ENCODE measurements at places on chromosomes 11 and 22.

DNA sequence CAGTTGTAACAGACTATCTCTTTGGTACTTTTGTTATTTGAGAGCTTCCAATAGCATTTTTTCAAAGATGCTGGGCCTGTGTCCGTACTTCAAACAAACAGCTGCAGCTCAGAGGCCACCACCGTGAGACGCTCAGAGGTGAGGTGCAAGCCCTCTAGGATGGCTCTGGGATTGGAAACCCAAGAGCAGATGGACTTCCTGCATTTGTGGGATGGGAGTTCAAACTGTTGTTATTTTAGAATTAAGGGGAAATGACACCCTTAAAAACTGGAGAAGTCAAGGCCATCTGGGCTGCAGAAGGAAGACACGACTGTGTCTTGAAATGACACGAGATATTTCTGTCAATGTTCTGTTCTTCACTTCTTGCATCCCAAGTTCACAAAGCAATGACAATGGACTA is 9.2 kb upstream of the IL10RA start:
- DNase-seq: no peak

DNA sequence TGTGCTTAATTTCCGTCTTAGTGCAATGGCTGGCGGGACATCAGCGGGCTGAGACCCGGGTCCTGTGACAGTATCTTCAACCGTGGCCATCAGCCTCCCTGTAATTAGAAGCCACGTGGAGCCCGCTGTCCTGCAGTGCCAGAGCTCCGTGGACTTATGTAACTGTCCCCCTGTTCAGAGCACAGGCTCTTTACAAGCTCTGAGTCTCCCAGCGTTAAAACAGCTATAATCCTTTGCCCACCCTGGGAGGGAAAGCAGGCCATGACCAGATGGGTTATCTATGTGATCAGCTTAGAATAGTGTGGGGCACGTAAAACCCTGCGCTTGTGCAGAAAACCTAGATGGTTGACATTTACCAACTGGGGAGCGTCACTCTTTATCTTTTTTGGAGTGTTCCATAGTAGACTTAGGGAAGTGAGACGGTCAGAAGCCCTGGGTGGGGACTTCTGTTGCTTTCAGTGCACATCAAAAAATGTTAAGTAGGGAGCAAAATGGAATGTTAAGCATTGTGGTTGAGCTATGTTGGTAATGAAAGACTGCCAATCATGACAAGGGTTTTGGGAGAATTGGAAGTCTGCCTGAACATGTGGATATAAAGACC is 103.5 kb upstream of the CADM1 start:
- DNase-seq: no peak

DNA sequence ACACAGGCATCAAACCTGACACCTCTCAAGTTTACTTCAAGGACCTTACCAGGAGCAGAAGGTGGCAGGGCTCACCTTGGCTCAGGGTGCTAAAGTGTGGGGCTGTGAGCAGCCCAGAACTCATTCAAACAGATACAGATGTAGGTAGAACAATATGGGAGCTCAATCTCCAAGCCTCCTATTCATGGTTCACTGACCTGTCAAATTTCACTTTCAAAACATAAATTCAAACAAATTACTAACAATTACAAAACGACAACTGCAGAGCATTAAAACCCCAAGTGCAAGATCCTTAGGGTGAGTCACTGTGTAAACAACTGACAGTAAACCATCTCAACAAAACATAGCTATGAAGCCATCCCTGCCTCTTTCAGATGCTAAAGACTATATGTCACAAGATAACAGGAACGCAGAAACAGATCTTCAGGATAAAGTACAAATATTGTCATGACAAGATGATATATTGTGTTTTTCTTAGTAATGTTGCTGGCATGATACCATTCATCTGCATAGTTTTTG is 303.5 kb upstream of the ANO3 start:
- DNase-seq: no peak

DNA sequence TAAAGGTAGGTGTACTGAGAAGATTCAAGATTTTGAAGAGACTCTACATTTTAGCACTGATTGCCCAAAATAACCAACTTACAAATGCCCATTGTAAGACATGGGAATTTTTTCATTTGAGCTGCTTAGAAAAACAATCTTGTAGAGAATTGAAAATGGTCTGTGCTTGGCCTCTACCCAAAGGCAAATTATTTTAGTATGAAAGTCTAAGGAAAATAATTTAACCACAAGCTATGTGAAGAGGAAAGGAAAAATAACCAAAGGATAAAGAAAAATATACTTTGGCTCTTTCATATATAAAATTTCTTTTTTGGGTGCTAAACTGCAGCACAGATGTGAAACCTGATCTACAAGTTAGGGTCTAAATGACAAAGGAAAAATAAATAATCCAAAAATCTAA is 54.9 kb downstream of the ME3 start:
- DNase-seq: no peak

GRCh38 chr11:11403763-11404725 is 51.0 kb upstream of the CSNK2A3 start:
- DNase-seq: no peak

DNA sequence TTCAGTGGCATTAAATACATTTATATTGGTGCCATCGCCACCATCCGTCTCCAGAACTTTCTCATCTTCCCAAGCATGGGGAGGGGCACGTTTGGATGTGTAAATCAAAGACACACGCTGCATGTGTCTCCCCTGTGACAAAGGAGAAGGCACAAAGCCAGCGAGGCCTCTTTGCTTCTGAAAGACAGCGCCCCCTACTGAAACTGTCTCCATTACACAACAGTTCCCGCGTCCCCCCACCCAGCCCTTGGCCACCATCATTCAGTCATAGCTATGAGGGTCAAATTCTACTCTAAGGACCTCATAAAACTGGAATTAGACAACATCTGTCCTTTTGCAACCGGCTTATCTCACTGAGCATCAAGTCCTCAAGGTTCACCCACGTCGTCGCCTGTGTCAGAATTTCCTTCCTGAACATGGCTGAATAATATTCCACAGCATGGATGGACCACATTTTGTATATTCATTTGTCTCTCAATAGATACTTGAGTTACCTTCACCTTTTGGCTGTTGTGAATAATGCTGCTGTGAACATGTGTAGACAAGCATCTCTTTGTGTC is 64.8 kb downstream of the IGF2 start:
- no peak for DNase-seq

- no peak for DNase-seq
Measured at GRCh38 chr11:35363246-35363801, 56.0 kb downstream of the SLC1A2 start.

GRCh38 chr11:24781288-24781687 is 284.4 kb downstream of the LUZP2 start:
- no peak for DNase-seq

DNA sequence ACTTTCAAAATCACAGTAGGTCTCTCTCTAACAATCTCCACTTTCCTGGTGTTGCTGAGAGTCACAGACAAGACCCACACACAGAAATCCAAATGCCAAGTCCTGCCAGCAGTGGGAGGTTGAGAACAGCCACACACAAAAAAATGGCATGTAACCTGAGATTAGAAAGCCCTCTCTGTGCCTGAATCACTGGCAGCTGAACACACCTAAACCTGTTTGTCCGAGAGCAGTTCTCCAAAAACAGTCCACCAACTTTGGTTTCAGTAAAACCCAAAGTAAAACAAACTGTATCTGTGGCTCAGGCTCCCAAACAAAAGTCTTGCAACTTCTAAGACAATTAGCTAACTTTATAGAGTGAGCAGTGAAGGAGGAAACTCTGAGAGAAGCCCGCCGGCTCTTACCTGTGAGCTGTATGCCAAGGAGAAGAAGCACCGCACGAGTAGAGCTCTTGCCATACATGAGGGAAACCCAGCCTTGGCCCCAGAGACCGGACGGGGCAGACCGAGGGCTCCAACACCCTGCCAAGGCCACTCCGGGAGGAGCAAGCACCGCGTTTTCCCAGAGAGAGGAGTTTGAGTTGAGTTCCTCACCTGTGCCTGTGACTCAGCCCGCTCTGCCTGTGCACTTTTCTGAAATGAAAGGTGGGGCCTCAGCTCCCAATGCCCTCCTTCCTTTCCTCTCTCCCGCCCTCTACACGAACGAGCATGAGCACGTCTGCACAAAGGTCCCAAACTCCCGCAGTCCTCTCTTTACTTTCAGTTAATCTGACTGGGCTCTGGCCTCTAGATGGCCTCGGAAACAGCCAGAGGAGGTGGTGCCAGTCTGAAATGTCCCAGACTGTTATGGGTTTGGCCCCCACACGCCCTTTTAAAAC is at the start of gene MPZL2:
TSS of gene MPZL2 (minus strand) at position 603 of the 874 bp plus-strand sequence. CDS start at position 459, 144 bp downstream.
- DNase-seq: no peak

GRCh38 chr11:122140500-122140899 is 24.5 kb upstream of the BLID start:
- DNase-seq: no peak

DNA sequence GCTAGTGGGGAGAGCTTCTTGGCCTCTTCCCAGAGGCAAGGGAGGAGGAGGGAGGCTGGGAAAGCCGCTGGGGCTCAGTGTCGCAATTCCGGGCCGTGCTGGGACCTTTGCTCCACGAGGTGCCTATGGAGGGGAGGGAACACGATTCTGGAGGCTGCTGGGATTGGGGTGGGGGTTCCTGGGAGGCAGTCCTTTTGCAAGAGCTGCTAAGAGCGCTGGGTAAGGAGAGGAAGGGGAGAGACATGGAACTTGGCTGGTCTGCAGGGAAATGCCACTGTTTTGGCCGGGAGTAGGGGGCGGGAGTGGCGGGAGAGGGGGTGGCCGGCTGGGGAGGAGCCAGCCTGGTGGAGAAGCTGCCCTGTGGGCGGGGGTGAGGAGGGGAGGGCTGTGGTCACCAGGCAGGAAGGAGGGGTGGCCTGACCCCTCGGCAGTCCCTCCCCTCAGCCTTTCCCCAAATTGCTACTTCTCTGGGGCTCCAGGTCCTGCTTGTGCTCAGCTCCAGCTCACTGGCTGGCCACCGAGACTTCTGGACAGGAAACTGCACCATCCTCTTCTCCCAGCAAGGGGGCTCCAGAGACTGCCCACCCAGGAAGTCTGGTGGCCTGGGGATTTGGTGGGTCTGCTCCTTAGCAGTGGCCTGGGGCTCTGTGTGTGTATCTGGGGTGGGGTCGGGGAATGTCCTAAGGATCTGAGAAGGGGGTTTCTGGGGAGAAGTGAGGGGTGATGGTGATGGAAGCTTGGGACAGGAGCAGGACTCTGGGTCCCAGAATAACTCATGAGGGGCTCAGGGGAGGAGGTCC is at the start of gene NR1H3:
TSS of gene NR1H3 (plus strand) at position 480 of the 800 bp plus-strand sequence. CDS start 1,221 bp downstream, outside the sequence.
- DNase-seq: no peak

- no peak for DNase-seq
Measured at GRCh38 chr11:105609341-105609781, 512 bp upstream of the GRIA4 start.

DNA sequence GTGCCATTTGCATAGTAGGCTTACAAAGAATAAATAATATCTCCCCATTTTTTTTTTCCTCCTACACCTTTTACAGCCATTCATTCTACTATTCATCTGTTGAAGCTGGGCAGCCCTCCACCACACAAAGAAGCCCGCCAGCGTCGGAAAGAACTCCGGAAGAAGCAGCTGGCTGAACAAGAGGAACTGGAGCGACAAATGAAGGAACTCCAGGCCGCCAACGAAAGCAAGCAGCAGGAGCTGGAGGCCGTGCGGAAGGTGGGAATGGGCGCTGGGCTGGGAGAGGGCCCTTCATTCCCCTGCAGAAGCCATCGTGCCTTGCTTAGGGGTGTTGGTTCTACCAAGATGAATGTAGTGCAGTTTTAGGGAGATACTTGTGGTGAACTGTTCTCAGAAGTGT is 68.6 kb downstream of the SWAP70 start:
- no peak for DNase-seq

DNA sequence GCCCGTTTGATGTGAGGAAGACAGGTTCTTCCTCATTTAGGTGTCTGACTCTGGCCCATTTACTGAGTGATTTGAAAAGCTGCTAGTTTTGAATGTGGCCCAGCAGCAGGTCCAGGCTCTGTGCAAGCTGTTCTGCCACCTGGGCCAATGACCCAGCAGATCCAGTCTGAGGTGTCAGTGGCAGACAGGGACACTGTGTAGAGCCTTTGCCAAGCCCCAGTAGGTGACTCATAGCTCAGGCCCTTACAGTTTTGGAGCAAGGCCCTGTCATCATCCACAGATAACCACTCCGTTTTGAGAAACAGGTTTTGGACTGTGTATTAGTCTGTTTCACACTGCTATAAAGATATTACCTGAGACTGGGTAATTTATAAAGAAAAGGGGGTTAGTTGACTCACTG is 23.9 kb downstream of the TSPAN32 start:
- peak; percentile 31 for DNase-seq

DNA sequence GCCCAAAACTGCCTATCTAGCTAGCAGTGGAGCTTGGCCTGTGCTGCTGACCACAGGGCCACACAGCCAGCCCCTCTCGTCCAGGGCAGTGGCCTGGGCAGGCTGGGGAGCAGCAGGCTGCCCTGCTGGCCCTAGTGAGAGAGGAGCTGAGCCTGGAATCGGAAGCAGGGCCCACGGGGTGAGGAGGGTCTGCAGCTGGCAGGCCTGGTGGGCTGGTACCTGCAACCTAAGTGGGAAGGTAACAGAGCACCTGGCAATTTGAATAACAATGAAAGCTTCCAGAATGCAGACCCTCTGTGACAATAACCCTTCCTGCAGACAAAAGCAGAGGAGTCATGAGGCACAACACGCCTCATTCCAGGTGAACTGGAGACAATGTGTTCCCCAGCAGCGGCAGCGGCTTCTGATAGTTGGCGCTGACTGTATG is 31.8 kb upstream of the RFPL3 start:
- DNase-seq: no peak

GRCh38 chr11:128915149-128915521 is 24.0 kb downstream of the KCNJ5 start:
- no peak for DNase-seq

DNA sequence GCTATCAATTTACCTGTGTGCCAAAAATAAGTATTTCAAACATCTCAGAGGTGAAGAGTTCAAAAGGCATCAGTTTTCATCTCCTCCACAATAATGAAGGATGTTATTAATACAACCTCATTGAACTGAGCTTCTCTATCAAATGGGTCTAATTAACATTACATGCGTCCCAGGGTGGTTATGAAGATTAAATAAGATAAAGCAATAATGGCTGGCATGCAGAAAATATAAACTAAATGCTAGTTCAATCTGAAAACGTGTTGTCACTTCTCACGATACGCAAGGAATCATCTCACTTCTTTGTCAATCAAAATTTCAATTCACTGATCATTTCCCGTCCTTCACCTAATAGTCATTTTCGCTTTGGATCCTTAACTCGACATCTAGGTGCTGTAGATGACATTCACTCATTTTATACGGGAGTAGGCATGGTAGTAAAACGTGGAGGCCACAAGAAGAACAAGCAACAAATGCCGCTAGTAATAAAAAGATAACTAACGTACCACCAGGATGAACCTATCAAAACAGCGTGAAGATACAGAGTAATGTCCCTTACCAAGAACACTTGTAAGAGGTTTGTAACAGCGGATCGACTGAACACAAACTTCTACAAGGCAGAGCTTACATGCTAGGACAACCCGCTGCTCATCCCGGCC is 918 bp downstream of the CHORDC1 start:
- no peak for DNase-seq

DNA sequence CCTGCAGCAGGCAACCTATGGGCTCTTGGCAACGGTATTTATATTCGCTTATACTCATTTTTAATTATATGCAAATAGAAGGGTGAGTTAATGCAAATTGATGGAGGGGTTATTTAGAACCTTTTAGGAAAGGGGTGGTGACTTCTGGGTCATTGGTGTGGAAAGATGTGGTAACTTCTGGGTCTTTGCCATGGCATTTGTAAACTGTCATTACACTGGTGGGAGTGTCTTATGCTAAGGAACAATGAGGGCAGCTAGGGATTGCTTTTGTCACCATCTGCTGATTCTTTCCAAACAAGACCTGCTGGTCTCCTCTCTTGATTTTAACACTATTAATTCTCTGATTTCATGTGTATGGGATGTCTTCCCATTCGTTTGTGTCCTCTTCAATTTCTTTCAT is 11.7 kb upstream of the KAT5 start:
- DNase-seq: no peak

- DNase-seq: peak; percentile 69
Measured at GRCh38 chr11:57322256-57323166, 2.2 kb downstream of the TNKS1BP1 start.

Measured in activated effector memory CD4-positive, alpha-beta T cell treated with anti-CD3 and anti-CD28 coated beads, Interleukin-2, amount 50 U/mL, for 16 hours (primary cell).